Stimulated activated CD8-positive, alpha-beta memory T cell treated with anti-CD3 and anti-CD28 coated beads, Interleukin-4, amount 100 ng/mL, for 1 hour (primary cell): ENCODE measurements at places on chromosomes 5 and 9.

GRCh38 chr9:3830291-3830690 lies 304.5 kb upstream of the RFX3 start:
- DNase-seq, result no peak

- no peak for DNase-seq
These were observed 642 bp upstream of the ITGA1 start for GRCh38 chr5:52786949-52787599.

DNA sequence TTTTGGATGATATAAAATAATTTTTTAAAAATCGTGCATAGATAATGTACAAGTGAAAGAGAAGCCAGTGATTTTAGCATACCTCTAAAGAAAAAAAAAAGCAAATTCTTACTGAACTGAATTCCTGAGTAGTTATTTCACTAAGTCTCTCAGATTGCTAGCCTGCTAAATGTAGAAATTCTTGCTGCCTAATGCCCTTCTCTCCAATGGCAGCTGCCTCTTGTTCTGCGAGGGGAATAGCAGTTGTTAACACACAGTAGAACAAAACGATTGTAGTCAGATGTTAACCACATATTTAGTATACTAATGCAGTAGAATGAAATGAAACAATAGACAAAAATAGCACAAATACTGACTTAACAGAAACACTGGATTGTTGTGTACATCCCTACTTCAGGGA lies 26.8 kb downstream of the SMAD5 start:
- no peak for DNase-seq

GRCh38 chr9:137199411-137200121 lies 975 bp downstream of the TPRN start:
- DNase-seq, result no peak

DNA sequence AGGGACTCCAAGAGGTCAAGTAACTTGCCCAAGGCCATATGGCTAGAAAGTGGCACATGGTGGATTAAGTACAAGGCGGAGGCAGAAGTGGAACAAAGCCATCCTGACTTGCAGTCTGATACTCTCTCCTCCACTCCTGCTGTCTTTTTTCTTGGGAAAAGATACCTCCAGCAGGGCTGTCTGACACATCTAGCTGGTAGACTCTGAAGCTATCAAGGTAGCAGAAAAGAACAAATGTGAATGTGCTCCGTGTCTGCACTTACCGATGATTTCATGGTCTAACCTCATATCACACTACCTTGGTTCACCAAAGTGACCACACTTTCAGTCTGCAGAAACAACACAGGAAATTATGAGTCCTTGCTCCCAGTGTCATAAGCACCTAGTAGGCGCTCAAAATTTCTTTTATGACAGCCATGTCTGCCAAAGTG lies 284.8 kb downstream of the CRB2 start:
- DNase-seq, result no peak

DNA sequence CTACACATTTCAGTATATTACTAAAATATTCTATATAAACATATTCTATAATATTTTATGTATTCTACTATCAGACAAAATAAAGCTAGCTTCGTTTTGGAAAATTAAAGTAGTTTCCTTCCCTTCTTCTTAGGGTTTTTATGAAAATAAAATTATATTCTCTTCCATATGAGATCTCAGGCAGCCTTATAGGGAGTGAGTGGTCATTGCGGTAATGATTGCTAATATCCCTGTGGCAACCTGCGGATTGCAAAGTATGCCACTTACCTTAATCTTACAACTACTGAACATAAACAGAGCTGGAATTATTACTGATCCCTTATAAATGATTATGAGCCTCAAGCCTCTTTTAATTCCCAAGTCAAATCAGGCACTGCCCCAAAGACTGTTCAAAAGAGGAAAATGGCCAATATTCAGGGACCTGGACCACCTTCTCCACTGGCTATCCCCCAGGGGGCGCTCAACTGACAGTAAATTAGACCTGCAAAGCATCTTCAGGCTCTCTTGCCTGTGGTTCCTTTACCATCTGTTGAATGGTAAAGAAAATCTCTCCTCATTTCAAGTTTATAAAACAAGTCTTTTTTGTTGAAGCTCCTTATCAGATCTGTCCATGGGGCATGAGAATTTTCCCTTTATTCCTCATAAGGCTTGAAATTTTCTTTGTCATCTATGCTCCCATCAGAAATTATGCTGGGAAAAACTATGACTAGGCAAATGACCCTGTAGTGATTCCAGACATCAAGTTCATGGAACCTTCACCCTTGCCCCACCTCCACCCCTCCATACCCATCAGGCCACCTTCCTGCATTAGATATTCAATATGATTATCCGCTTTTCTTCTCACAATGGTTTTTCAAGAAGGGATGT lies 163.9 kb downstream of the CEMIP2 start:
- DNase-seq, result peak; percentile 68

DNA sequence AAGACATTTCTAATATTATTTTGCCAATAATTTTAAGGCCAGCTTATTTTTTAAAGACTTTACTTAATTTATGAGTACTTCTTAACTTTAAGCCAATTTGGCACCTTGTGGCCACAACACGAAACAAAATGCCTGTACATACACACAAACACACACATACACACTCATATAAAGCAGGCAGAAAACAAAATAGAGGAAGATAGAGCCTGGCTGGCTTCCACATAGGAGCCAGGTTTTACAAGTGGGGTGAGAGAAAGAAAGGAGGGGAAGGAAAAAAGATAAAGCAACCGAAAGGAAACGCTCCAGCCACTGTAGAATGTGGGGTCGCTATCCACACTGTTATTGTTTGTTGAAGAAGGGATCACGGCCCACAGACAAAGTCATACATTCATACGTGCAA lies 10.4 kb downstream of the GMCL2 start:
- DNase-seq, result no peak

DNA sequence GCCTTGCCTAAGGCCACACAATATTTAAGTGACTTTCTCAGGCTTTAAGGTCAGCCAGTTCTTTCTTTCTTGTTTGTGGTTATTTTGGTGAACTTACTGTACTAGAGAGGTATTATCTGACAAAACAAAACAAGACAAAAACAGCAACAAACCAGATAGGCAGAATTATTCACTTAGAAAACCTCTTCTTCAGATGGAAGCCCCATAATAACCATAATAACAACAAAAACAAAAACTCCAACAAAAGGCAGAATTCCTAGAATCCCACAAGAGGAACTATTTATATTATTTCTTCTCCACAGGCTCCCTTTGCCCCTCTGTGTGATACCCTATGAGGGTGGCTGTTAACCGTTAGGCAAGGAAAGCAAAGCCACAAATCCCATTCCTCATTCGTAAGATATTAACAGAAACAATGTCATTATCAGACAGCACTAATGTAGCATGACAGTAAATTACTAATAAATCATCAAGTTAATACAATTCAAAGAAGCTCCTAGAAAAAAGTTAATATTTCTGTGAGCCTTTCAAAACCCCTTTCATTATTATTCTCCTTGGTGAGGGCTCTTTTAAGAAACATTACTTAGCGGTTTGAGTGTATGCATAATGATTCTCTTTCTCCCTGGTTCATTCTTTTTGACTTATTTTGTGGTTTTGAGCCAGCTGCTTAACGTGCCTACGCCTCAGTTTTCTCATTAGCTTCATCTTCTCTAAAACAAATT lies 274.9 kb downstream of the EFNA5 start:
- DNase-seq, result no peak

DNA sequence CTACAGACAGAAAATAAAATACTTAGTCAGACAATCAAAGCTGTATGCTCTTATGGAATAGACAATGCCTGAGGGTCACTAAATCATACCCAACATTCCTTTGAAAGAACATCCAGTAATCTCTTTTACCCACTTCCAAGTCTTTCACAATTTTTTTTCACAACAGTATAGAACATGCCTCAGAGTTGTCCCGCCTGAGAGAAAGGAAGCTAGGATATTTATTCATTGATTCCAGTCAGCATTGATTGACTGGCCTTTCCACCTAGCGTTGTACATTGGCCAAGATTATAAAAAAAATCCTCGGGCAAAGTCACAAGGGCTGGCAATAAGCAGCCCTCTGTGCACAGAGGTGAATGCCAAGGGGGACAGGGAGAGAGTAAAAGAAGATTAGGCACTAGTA lies 318.1 kb upstream of the PIK3R1 start:
- DNase-seq, result no peak

GRCh38 chr9:123002754-123003153 lies 30.7 kb upstream of the GPR21 start:
- DNase-seq, result no peak

- DNase-seq, result no peak
These were observed 2.4 kb downstream of the PPARGC1B start for GRCh38 chr5:149732324-149733128.

DNA sequence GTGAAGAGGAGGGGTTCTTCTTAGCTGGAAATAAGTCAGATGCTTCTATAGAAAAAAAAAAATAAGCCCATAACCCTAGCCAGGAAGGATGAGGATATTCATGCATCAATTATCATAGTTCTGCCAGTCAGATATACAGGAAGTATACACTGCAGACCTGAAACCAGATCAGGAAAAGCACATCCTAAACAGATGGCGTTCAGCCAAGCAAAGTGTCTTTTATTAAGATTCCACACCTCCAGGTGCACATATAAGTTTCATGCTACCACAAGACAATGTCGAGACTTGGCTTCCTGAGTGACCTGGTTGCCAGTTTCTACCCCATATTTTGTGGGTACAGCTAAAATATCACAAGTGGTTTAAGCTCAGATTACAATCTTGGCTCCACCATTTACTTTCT lies 108.3 kb downstream of the CETN3 start:
- DNase-seq, result no peak

DNA sequence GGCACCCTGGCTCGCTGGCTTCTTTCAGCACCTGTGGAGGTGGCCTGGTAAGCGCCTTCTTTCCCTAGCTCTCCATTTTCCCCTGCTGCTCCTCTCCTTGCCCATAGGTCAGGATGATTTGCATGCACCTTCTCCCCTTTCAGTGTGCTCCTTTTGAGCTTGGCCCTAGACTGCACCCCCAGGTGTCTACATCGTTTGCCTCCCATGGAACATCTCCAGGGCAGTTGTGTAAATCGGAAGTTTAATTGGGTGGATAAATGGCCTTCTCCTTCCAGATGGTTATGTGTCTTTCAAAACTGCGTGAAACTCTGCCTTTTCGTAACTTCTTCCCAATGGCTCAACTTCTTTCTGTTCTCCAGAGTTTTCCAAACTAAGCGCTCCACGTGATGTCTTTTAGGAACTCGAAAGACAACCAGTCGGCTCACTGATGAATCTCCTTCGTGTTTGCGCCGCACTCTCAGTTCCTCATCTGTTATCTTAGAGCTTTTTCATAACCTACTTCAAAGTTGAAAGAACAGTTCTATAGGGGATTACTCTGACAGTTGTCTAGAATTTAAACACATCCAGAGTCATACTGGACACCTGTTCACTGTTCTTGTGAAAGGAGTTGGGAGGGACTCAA lies 1.7 kb downstream of the ADAMTS19 start:
- no peak for DNase-seq

- DNase-seq, result no peak
These were observed 450.9 kb upstream of the ZNF608 start for GRCh38 chr5:125197321-125197720.

DNA sequence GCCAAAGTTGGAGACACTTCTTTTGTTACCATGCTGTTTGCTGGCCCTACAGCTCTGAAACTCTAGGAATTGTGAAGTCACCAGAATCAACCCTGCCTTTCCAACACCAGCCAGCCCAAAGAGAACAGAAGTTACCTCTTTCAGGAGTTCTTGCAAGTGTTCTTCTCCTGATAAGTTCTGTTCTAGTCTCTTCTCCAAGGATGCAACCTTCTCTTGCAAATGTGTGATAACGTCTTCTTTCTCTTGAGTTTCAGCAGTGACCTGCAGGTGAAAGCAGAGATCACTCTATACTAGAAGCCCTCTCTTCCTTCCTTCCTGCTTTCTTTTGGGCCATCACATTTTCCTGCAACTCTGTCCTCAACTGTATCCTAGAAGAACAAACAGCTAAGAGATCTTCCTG lies 29.1 kb downstream of the GOLGA1 start:
- no peak for DNase-seq

GRCh38 chr5:155665361-155665760 lies 651.8 kb downstream of the KIF4B start:
- DNase-seq, result no peak

DNA sequence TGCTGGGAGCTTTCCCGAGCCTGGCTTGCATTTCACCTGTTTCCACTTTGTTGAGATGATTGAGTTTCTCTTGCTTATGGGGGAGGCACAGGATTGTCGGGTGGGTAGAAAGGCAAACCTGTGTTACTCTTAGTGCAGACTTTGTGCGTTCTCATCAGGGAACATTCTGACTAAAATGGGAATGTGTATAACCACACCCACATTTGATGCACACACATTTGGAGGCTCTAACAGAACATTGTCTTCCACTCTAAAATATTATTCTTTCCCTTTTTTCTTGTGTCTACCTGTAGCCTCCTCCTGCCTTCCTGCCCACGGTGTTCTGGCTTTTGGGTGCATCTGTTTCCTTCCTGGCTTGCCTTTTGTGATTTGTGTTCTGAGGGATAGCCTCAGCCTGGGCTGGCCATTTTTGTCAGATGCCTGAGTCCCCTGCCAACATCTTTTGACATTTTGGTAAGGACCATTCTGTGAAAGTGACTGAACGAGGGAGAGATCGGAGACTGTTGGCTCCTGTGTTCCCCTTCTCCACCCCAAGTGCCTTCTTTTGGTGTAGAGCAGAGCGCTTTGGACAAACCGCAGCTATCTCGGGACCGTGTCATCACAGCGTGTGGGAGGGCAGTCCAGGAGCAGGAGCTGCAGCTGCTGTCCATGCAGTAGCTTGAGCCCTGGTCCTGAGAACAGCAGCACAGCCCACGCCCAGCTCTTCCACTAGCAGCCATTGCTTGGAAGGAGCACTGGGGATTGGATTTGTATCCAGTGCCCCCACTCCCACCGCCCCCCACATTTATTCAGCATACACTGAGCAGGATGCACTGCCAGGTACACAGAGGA lies 101.4 kb downstream of the ARHGAP26 start:
- DNase-seq, result no peak

- DNase-seq, result no peak
These were observed 26.9 kb downstream of the RAI14 start for GRCh38 chr5:34682926-34683623.

- no peak for DNase-seq
These were observed 2.9 kb upstream of the NXNL2 start for GRCh38 chr9:88531920-88532698.

DNA sequence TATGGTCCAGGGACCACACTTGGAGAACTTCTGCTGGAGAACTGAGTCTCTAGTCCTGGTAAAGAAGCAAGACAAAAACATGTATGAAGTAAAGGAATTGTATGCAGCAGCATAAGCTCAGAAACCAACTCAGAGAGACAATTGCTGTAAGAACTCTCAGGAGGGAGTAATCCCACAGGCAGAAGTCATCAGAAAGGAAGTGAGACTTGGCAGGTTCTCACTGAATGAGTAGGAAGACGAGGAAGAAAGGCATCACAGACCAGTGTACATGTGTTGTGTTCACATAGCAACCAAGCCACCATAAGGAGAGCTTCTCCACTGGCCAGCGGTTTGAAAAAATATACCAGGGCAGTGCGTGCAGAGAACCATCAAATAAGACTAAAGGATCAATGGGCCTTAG lies 57.9 kb upstream of the FST start:
- DNase-seq, result no peak

GRCh38 chr5:136054142-136055019 lies 25.6 kb downstream of the TGFBI start:
- DNase-seq, result no peak

- DNase-seq, result no peak
These were observed 64.9 kb upstream of the OSMR start for GRCh38 chr5:38780945-38781344.
